ENCODE measurements at places on chromosomes 2 and 18.

DNA sequence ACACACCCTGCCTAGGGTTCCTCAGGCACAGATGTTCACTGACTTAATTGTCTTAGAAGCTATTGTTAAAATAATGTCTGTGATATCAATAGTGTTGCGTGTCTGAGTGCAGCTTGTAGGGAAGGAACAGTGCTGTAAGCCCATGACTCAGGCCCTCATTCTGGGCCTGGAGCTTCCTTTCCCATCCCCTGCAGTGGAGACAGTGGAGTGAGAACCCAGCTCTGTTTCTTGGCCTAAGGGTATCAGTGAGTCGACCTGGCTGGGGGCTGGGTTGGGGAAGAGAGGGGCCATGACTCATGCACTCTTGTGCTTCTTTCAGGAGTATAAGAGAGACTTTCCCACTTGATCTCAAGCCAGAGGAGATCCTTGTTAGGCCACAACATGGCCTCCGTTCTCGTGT, 106.8 kb downstream of the HRH4 start:
- no peak overlapping the region for H3K4me3 ChIP-seq
- H3K27me3 ChIP-seq, result no peaks in the 10 kb centered on the region

- DNase-seq, result no peak
- no peak overlapping the region for H3K4me3 ChIP-seq
- H3K27ac ChIP-seq, result no peak overlapping the region
- no peaks in the 10 kb centered on the region for H3K27me3 ChIP-seq
- peaks cover 3% of the 10 kb centered on the region for H3K4me1 ChIP-seq
These were observed 103.1 kb downstream of the INO80D start for GRCh38 chr2:205982776-205983327.

GRCh38 chr2:96090196-96090926, 26.0 kb downstream of the ADRA2B start:
- no peak overlapping the region for H3K27ac ChIP-seq
- no peak overlapping the region for H3K4me3 ChIP-seq
- no peaks in the 10 kb centered on the region for H3K36me3 ChIP-seq
- H3K4me1 ChIP-seq, result no peaks in the 10 kb centered on the region
- peaks cover 17% of the 10 kb centered on the region for H3K27me3 ChIP-seq

DNA sequence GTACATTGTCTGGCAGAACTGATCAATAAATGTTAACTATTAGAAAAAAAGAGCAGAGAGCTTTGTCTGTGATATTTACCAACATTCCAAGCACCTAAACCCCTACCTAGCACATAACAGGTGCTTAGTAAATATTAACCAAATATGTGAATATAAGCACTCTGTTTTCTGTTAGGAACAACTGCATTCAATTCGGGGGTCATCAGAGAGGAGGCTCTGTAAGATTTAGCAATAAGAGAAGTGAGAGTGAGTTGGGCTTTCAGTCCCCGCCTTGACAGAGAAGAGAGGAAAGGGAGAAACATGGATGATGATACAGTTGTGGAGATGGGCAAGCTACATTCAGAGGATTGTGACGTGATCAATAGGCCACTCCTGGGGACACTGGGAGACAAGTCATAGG, 47.7 kb downstream of the MYOM1 start:
- H3K27me3 ChIP-seq, result no peaks in the 10 kb centered on the region
- H3K27ac ChIP-seq, result no peak overlapping the region
- no peaks in the 10 kb centered on the region for H3K36me3 ChIP-seq
- peaks cover 4% of the 10 kb centered on the region for H3K4me1 ChIP-seq

DNA sequence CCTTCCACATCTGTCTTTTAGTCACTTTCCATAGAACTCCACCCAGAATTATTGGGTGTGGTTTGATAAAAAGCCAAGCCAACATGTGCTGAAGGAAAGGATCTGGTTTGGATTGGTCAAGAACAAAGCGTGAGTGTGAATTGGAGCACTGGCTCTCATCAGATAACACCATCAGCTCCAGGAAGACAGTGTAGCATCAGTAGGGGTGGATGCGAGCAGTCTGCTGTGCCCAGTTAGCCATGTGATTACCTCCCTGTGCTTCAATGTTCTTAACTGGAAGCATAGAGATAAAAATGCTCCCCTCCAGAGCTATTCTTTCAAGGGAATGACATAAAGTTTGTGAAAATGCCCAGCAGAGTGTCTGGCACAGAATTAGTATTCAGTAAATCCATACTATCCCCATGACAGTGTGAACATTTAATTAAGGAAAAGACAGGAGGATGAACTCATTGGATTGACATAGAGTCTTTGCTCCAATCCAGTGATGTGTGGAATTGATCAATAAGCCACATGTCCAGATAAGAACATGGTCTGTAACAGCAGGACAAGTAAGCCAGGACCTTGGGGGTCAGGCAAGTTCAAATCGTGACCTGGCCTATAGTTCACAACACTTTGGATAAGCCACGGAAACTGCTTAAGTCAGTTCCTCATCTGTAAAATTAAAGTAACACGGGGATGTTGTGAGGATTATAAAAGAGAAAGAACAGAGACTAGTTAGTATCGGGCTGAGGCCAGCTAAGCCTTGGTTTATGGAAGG, 68.0 kb downstream of the FAM124B start:
- no peak overlapping the region for H3K4me3 ChIP-seq
- no peaks in the 10 kb centered on the region for H3K36me3 ChIP-seq
- H3K27ac ChIP-seq, result no peak overlapping the region

DNA sequence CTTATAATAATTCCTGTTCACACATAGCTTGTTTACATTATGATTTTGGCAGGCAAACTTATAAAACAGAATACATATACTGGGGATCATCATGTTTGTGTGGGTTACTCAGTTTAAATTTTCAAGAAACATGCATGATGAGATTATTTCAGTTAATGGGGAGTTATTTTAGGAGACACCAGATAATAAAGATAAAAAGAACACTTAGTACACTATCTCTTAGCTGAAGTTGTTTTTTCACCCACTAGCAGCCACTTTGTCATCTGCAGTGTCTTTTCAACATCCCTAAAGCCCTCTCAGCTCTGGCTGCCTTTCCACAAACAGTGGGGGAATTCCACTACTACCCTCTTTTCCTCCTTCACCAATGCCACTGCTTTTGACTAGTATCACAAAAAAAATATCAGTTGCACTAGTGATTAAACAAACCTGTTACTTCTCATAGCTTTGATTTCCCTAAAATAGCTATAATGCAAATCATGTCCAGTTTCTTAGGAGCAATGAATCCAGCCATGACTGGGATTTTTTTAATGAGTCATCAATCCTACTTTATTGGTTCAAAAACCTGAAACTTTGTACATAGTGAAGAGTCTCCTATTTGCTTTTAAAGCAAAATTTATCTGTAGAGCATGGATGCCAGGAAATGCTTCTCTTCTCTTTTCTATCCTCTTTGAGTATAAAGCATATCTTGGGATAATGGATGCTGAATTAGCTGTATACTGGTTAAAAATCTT, 156.7 kb upstream of the TFPI start:
- no peaks in the 10 kb centered on the region for H3K27me3 ChIP-seq
- no peak overlapping the region for H3K27ac ChIP-seq
- no peaks in the 10 kb centered on the region for H3K36me3 ChIP-seq
- DNase-seq, result no peak
- H3K4me1 ChIP-seq, result no peaks in the 10 kb centered on the region

DNA sequence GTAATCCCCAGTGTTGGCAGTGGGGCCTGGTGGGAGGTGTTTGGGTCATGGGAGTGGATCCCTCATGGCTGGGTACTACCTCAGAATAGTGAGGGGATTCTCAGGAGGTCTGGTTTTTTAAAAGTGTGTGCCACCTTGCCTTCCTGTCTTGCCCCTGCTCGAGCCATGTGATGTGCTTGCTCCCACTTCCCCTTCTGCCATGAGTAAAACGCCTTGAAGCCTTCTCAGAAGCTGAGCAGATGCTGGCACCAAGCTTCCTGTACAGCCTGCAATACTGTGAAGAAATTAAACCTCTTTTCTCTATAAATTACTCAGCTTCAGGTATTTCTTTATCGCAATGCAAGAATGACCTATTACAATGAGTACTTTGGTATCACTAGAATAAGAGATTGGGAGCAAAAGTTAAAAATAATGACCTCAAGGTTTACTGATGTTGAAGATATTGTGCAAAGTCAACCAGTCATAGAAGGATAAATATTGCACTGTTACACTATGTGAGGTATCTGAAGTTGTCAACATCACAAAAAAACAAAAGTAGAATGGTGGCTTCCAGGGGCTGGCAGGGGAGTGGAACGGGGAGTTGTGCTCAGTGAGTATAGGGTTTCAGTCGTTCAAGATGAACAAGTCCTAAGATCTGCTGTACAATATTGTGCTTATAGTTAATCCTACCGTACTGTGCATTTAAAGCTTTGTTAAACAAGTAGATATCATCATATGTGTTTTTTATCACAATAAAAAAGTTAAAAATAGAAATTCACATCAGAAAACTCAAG, 938.3 kb upstream of the CNTNAP5 start:
- H3K27me3 ChIP-seq, result no peaks in the 10 kb centered on the region
- DNase-seq, result no peak
- H3K27ac ChIP-seq, result no peak overlapping the region
- H3K4me1 ChIP-seq, result no peaks in the 10 kb centered on the region

DNA sequence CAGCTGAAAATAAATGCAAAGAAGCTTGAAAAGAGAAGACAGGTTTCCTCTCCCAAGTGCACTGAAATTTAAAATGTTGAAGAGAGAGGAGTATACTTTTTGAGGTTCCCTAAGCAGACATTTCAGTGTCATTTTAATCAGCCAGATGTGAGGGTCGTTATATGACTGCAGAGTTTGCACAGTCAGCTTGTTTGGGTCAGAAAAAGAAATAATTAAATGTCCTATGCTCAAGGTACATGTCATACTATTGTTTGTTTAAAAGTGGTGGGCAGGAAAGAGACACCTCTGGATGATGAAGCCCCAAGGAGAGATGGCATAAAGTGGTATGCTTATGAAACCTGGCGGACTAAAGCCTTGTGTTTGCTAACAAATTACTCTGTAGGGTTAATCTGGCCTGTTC, 55.2 kb downstream of the CCDC85A start:
- H3K27ac ChIP-seq, result no peak overlapping the region
- DNase-seq, result no peak
- H3K4me1 ChIP-seq, result no peaks in the 10 kb centered on the region
- no peaks in the 10 kb centered on the region for H3K27me3 ChIP-seq
- H3K36me3 ChIP-seq, result no peaks in the 10 kb centered on the region

GRCh38 chr2:126787289-126787688, 111.4 kb upstream of the TEX51 start:
- H3K36me3 ChIP-seq, result no peaks in the 10 kb centered on the region
- H3K27me3 ChIP-seq, result no peaks in the 10 kb centered on the region
- no peak overlapping the region for H3K27ac ChIP-seq
- H3K4me1 ChIP-seq, result no peaks in the 10 kb centered on the region
- no peak overlapping the region for H3K4me3 ChIP-seq

All from activated naive CD4-positive, alpha-beta T cell treated with anti-CD3 and anti-CD28 coated beads, Interleukin-2, amount 10 ng/mL, durations not matched to agents 7 days and 5 days (primary cell).